GM23338 (cell line): ENCODE measurements at places on chromosomes 2 and 18. TPM values are rescaled to one million over a fixed set of nuclear protein-coding genes. Genes with fewer than 3 reads are reported as not detected.

The ASTL gene
- total RNA-seq: 1.6 TPM in 1 of 2 replicates, not detected in the other

The SERPINB2 gene
- not detected in 2 replicates for total RNA-seq

The EIF5B gene
- total RNA-seq: 32.5 and 34.2 TPM in 2 replicates

The CFC1 gene
- not detected in 2 replicates for total RNA-seq

The ANKMY1 gene
- 8.9 and 9.0 TPM in 2 replicates for total RNA-seq
